CD8-positive, alpha-beta memory T cell (primary cell): ENCODE measurements at places on chromosomes 1 and 21.

DNA sequence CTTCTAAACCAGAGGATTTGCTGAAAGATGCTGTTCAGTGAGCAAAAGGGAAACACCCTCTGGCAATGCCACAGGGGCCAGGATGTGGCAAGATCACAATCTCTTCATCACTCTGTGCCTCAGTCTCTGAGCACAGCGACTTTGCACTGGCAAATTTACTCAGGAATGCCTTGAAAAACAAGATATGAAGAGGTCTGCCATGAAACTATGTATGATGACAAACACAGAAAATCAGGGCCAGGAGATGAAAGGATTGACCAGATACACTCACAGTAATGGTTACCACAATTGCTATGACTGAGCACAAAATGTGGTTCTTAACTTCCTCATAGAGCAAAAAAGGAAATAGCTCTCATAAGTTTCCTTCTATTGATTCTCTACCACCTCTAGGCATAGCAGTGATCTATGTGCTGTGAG, 5.8 kb downstream of the TTC13 start:
- peak; percentile 75 for DNase-seq

GRCh38 chr1:198577444-198577843, 37.0 kb upstream of the ATP6V1G3 start:
- no peak for DNase-seq

DNA sequence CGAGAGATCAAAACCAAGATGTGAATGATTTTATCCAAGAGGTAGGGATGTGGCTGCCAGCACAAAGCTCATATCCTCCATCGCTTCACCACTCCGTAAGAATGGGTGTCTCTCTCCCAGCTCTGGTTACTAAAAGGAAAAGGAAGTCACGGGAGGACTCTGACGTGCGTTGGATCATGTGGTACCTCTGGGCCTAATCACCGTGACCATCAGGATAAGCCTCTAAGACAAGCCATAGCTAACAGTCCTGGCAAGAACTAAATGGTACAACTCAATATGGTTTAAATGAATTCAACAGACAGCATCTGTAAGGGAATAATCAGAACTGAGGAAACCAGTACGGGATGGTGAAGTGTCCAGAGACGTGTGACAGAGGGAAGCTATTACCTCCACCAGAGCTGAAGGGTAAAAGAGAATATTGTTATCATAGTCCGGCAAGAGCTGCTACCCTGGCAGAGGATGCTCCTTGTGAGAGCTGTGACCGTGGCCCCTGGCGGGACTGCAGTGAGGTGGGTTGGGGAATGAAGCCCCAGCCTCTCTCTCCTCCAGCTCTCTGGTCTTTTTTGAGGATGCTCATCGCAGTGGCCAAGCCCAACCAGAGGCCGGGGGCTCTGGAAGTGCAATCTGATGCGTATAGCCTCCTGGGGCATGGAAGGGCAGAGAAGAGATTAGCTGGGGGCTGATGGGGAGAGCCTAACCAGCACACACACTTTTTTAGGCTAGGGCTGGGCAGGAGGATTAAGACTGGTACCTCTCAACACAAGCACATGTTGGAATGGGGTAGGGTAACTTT, 54.2 kb downstream of the KIAA1614 start:
- no peak for DNase-seq

- DNase-seq = no peak
Measured at GRCh38 chr21:9730866-9731265, 790.5 kb upstream of the TPTE start.

- no peak for DNase-seq
Measured at GRCh38 chr1:231236208-231236591, 4.8 kb upstream of the GNPAT start.

GRCh38 chr1:160639652-160640051, 7.2 kb downstream of the SLAMF1 start:
- no peak for DNase-seq

DNA sequence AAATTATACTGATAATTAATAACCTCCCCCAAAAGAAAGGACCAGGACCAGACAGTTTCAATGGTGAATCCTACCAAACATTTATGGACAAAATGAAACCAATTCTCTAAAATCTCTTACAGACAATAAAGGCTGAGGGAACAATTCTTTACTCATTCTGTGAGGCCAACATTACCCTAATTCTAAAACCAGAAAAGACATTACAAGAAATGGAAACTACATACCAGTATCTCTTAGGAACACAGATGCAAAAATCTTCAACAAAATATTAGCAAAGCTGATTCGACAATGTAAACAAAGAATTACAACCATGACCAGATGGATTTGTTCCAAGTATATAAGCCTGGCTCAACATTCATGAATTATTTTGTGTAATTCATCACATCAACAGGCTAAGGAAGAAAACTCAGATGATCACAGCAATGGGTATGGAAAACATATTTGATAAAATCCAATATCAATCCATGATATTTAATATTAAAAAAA, 8.6 kb downstream of the TMED5 start:
- no peak for DNase-seq

DNA sequence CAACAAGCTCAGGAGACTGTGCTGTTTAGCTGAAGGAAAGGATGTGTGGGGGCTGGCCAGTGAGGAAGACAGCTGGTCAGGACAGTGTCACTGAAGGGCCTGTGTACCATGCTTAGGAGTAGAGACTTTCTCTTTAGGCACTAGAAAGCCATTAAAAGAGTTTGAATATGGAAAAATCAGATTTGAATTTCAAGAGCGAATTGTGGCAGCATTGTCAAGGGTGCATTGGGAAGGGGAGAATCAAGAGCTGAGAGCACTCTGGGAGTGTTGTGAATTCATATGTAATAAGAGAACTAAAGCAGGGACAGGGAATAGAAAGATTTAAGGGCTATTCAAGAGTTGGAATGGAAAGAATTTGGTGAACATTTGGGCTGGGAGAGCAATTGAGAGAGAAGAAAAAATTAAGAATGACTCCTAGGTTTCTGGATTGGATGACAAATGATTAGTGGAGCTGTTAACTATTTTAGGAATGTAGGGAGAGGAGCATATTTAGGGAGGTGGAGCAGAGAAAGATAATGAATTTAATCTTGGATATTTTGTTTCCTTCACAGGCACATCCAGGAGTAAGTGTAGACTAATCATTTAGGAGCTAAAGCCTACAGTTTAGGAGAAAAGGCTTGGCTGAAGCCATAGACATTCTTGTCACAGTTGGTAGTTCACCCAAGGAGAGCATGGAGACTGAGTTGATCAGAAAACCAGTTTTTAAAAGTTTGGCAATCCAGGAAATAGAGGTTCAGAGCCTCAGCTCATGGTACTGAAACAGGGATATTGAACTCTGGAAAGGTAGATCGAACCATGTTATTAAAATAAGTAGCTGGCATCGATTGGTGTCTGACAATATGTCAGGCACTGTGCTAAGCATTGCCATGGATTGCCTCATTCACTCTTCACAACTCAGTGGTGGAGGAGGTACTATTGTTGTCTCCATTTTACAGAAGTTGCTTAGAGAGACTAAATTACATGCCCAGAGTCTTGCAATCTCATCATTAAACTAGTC, 23.1 kb upstream of the TOR3A start:
- DNase-seq = no peak

- no peak for DNase-seq
Measured at GRCh38 chr1:112687361-112687760, 12.9 kb downstream of the MOV10 start.

DNA sequence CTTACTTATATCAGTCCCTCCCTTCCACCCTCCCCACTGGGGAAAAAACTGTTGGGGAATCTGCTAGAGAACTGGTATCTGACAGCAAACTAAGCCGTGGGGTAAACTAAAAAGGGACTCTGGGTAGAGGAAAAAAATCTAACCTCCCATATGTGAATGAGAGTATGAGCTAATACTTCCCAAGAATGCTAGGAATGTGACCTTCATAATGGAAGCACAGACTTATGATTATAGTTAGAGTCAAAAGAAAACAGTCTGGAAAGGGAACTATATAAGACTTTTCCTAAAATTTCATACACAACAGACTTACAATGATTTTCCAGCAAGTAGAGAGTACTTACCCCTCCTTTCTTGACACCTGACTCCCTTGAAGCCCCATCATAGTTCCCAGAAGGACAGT, 23.0 kb upstream of the RBBP5 start:
- DNase-seq = no peak

DNA sequence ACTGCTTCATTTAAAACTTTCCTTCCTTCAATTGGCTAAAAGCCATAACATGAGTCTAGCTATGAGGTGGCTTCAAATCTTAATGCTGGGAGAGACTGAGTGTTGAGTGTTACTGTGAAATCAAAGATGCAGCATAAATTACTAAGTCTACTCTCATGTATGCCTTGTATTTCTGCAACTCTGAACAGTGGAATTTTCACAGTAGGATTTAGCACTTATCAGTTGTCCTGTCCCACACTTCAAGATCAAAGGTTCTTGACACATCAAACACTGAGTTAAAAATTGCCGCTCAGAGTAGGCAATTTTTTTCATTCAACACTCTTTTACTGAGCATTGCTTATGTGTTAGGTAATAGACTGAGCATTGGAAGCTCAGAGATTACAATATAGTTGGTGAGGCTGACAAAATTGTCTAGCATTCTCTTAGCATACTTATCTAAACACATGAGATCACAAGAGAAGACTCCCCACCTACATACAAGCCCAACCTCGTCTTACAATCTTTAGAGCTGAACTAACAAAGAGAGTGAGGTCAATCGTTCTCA, 56.4 kb upstream of the ADORA3 start:
- DNase-seq = no peak

GRCh38 chr1:206556750-206557635, 49.7 kb downstream of the RASSF5 start:
- DNase-seq = peak; percentile 91

- no peak for DNase-seq
Measured at GRCh38 chr1:58837886-58838285, 54.0 kb upstream of the JUN start.

GRCh38 chr1:165828103-165828668, 772 bp downstream of the UCK2 start:
- peak; percentile 54 for DNase-seq

GRCh38 chr1:15992582-15993500, 11.2 kb upstream of the SRARP start:
- no peak for DNase-seq

GRCh38 chr1:118396829-118397495, 211.9 kb upstream of the SPAG17 start:
- DNase-seq = no peak

GRCh38 chr1:185398022-185398421, 81.0 kb upstream of the IVNS1ABP start:
- no peak for DNase-seq

DNA sequence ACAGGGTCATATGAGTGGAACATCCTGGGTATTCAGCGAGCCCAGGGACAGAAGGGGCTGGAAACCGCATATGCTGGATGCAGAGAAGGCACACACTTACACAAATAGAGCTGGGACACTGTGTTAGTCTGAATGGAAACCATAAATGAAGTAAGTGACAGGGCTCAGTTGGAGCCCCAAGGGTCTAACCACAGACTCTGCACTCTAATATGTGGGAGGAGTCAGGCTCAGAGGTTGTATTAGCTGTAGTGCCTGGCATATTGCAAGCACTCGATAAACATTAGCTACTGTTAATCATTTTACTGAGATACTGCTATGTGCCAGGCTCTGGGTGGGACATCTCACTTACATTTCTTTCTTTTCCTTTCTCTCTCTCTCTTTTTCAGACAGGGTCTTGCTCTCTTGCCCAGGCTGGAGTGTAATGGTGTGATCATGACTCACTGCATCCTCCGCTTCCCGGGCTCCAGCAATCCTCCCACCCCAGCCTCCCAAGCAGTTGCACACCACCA, 6.5 kb upstream of the OLIG1 start:
- no peak for DNase-seq

GRCh38 chr21:44531606-44532564, 8.1 kb downstream of the KRTAP10-1 start:
- no peak for DNase-seq

GRCh38 chr1:82318921-82319320, 518.2 kb downstream of the ADGRL2 start:
- no peak for DNase-seq

DNA sequence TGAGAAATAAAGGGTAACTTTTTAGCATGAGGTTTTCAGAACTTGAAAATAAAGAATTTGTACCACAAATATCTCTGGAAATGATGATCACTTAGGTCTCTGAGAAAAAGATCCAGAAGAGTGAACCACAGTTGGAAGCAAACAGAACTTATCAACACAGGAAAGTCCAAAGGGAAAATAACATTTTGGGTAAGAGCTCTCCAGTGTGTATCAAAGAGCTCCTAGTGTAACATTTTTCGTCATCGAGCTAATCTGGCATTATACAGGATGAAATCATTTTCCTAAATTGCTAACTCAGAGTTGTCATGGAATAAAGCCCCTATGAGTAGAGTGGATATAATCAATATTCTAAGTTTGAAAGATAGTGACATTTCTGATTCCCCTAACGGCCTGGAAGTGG, 104.0 kb downstream of the LMO4 start:
- DNase-seq = no peak

- no peak for DNase-seq
Measured at GRCh38 chr1:115807723-115808122, 33.2 kb downstream of the NHLH2 start.

GRCh38 chr21:38236232-38236631, 20.6 kb upstream of the KCNJ15 start:
- no peak for DNase-seq

DNA sequence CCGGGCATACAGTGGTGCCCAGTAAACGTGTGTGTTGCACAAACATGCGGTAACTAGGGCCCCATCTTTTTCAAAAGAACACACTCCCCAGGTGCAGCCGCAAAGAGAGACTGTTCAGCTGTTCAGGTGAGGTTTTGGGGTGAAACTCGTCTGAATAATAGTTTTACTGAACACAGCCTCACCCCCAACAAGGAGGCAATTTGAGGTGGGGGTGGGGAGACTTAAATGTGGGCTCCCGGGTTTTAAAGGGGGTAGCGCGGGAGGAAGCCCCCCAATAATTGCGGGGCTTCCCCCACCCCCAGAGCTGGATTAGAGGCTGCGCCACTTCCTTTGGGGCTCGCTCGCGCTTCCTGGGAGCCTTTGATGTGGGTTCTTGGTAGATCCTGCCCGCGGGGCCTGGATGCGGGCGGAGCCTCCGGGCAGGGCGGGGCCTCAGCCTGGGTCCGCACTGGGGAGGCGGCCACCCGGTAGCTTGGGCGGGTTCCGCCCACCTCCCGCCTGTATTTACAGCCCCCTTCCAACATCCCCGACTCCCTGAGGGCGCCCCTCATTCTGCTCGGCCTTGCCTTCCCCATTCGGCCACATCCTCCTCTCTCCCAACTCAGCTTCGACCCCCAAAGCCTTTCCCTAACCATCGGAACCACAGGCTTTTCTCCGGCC, 6.4 kb upstream of the EPHA2 start:
- DNase-seq = peak; percentile 71

GRCh38 chr21:35506352-35506751, 457.2 kb upstream of the RUNX1 start:
- no peak for DNase-seq

- no peak for DNase-seq
Measured at GRCh38 chr1:89758156-89758555, 62.7 kb upstream of the LRRC8D start.

- no peak for DNase-seq
Measured at GRCh38 chr21:38255571-38256117, 1.1 kb upstream of the KCNJ15 start.
